ENCODE measurements at places on chromosomes 16 and 17. TPM values are rescaled to one million over a fixed set of nuclear protein-coding genes. Genes with fewer than 3 reads are reported as not detected.

DNA sequence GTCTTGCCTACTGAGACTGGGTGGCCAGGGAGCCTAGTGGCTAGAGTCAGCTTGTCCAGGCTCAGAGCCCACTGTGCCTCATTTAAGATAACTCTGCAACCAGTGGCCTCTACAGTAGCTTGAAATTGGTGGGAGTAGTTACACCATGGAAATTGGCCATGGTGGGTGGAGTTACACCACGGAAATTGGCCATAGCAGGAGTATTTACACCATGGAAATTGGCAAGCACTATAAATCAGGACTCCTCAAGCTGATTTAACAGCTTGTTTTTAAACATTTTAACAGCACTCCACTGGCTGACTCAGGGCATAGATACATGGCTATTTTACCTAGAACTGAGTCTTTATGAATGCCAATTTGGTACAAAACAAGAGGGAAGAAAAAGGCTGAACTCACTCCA, 27.7 kb upstream of the AKTIP start:
- no peak for DNase-seq

- no peak for DNase-seq
Measured at GRCh38 chr16:88684569-88685155, 1.6 kb downstream of the SNAI3 start.

DNA sequence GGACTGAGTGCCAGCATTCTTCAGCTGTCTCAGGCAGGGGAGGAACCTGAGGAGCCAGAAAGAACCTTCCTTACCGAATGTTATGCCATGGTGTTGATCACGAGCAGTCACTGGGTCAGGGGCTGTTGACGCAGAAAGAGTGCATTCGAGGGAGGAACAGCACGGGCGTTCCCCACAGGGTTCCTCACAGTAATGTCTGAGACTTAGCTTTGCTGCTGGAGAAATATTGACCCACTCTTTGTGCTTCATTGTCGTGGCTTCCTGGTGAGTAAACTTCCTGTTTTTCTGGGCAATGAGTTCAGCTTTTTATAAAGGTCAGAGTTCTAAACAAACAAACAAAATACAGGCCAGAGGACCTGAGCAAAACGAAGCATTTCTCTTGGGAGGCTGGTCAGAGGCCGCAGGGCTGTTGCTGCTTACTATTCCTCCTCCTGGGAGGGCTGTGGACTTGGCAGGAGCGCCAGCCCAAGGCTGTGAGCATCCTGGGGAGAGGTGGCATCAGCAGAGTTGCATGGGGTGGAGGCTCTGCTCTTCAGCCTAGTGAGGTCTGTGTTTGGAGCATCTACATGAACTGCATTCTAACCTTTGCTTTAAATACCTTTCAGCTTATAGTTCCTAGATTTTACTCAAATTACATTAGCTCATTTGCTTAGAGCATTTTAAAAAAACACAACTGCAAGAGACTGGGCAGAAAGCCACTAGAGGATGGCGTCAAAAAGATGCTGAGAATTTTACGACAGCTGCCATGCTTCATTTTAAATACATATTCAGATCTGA, 143.1 kb upstream of the CACNG5 start:
- DNase-seq, result no peak

DNA sequence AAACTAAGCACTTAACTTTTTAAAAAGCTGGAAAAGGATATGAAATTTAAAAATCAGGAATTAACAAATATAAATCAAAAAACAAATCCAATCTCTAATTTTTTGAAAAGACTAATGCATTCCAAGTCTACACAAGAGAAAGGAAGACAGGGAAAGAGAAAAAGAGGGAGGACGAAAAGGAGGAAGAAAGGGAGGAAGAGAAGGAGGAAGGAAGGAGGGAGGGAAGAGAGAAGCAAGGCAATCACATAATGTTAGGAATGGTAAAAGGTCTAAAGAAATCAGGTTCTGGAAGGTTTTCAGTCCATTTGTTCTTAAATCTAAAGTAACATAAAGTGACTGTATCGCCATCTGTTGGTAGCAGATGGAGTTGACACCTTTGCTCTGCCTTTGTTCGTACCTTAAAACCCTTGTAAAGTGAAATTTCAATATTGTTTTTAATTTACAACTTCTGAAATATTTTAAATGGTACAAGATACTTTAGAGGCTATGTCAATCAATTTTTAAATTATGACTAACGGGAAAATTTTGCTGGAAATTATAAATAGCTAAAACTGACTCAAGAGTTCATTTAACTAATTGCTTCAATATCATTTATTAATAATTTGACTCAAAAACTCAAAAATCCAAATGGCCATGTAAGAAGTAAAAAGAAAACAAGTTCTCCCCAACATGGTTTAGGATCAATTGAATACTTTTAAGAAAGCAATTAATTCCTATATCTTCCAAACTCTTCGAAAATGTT, 20.4 kb upstream of the CDYL2 start:
- DNase-seq, result peak; percentile 24

GRCh38 chr16:82281544-82281943, 111.5 kb upstream of the MPHOSPH6 start:
- DNase-seq, result no peak

GRCh38 chr17:58706351-58707140, 14.1 kb downstream of the RAD51C start:
- no peak for DNase-seq

GRCh38 chr17:71234349-71234748, 886.5 kb upstream of the SOX9 start:
- no peak for DNase-seq

- peak; percentile 30 for DNase-seq
Measured at GRCh38 chr16:15650698-15651171, 690 bp downstream of the NDE1 start.

TMED6 gene
- polyA plus RNA-seq, result not detected

NHLRC4 gene
- polyA plus RNA-seq, result 0.06 TPM

FA2H gene
- 0.44 TPM for polyA plus RNA-seq

KRT36 gene
- polyA plus RNA-seq, result not detected

SALL1 gene
- 0.56 TPM for polyA plus RNA-seq

MT1F gene
- 7.1 TPM for polyA plus RNA-seq

PRKCB gene
- not detected for polyA plus RNA-seq

CACNA1H gene
- 0.01 TPM for polyA plus RNA-seq

KLHL10 gene
- 0.11 TPM for polyA plus RNA-seq

KRTAP9-4 gene
- polyA plus RNA-seq, result not detected

CDRT15L2 gene
- polyA plus RNA-seq, result not detected

MARVELD3 gene
- polyA plus RNA-seq, result 6.2 TPM

Data from mammary epithelial cell (primary cell).